Esophagus muscularis mucosa (tissue), 4 donors: ENCODE measurements at places on chromosomes 2 and 18.

- H3K36me3 ChIP-seq, result peaks cover 11% of the 10 kb centered on the region
- H3K4me3 ChIP-seq, result no peak overlapping the region
- no peak for DNase-seq
- no peaks in the 10 kb centered on the region for H3K4me1 ChIP-seq
- no peak overlapping the region for H3K27ac ChIP-seq
These were observed 98.7 kb downstream of the UBR3 start for GRCh38 chr2:169925968-169926367.

- no peak overlapping the region for H3K27ac ChIP-seq
- H3K4me1 ChIP-seq, result no peaks in the 10 kb centered on the region
- H3K4me3 ChIP-seq, result no peak overlapping the region
- DNase-seq, result no peak
- no peaks in the 10 kb centered on the region for H3K36me3 ChIP-seq
These were observed 6.4 kb downstream of the MYT1L start for GRCh38 chr2:2324565-2325101.

DNA sequence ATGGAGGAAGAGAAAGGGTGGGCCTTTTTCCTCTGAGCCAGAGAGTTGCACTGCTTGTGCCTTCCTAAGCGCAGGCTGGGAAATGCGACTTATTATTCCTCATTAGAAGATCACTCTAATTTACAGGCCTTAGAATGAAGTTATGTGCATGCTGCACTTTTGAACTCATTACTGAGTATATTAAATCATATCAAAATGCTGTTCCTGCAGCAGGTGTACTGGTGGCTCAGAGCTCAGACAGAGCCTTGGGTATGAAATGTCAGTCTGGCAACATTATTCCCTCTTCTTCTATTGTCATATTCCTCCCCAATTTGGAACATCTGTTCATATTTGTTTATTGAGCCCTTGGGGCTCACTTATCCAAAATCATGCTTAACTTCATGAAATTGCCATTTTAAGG, 85.5 kb downstream of the ADCYAP1 start:
- H3K27ac ChIP-seq, result no peak overlapping the region
- H3K27me3 ChIP-seq, result no peaks in the 10 kb centered on the region
- no peaks in the 10 kb centered on the region for H3K4me1 ChIP-seq
- DNase-seq, result no peak

- H3K4me3 ChIP-seq, result no peak overlapping the region
- peaks cover 43% of the 10 kb centered on the region for H3K4me1 ChIP-seq
These were observed 9.0 kb downstream of the ZNF516 start for GRCh38 chr18:76486038-76486437.

- peak within 1 kb of the TSS; percentile 23 for H3K4me3 ChIP-seq
- DNase-seq, result peak; percentile 90
- no peaks in the 10 kb centered on the region for H3K4me1 ChIP-seq
- H3K36me3 ChIP-seq, result no peaks in the 10 kb centered on the region
- H3K27me3 ChIP-seq, result no peaks in the 10 kb centered on the region
These were observed at the start of gene ARHGAP25 for GRCh38 chr2:68734688-68735525. TSS of gene ARHGAP25 (plus strand) at chr2:68734811. CDS start at chr2:68735200, 389 bp downstream.

DNA sequence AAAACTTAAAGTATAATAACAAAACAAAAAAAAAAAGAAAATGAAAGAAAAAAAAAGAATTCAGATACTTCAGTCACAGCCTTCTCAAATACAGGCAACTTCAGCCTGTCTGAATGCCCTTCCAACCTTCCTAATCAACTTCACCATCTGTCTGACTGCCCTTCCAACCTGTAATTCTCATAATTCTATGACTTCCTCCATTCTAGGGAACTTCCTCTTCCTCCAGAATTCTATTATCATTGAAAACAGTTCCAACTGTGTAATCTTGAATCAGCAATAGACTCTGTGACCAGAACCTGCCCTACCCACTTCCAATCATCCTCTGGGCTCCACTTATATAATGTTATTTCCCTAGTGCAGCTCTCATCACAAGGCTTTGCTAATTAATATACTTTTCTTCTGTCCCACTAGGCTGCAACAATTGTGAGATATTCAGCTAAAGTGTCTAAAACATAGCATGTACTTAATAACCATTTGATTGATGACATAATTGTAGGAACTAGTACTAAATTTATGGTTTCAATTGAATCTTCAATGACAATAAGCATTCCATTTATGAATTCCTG, 127.3 kb downstream of the UPP2 start:
- no peaks in the 10 kb centered on the region for H3K4me1 ChIP-seq
- H3K36me3 ChIP-seq, result no peaks in the 10 kb centered on the region
- H3K27me3 ChIP-seq, result no peaks in the 10 kb centered on the region
- no peak for DNase-seq
- no peak overlapping the region for H3K27ac ChIP-seq

DNA sequence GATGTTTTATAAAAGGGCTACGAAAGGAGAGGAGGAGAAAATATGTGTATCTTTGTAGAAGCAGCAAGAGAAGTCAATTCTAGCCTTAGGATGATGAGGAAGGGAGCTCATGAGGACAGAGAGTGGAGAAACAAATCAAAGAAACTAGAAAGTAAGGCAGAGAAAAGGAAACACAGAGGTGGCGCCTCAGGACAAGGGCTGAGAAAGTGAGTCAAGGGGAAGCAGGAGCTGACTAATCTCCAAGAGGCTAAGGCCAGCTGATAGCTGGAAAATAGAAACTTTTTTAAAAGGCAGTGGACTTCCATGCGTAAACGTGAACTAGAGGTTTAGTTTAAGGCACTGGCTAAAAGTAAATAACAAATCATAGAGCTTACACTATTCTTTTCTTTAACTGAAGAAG, 173.3 kb downstream of the ANKRD44 start:
- no peak for DNase-seq
- H3K27me3 ChIP-seq, result no peaks in the 10 kb centered on the region
- peaks cover 43% of the 10 kb centered on the region for H3K4me1 ChIP-seq
- no peak overlapping the region for H3K4me3 ChIP-seq
- H3K27ac ChIP-seq, result no peak overlapping the region
